ENCODE measurements at places on chromosomes 6 and 20.

- no peak for DNase-seq
These were observed 10.7 kb downstream of the ZFAND3 start for GRCh38 chr6:37830225-37830624.

GRCh38 chr6:105401247-105402089 is 1.4 kb downstream of the PREP start:
- peak; percentile 35 for DNase-seq

- DNase-seq, result no peak
These were observed 12.7 kb upstream of the HLA-DRB1 start for GRCh38 chr6:32602383-32602782.

DNA sequence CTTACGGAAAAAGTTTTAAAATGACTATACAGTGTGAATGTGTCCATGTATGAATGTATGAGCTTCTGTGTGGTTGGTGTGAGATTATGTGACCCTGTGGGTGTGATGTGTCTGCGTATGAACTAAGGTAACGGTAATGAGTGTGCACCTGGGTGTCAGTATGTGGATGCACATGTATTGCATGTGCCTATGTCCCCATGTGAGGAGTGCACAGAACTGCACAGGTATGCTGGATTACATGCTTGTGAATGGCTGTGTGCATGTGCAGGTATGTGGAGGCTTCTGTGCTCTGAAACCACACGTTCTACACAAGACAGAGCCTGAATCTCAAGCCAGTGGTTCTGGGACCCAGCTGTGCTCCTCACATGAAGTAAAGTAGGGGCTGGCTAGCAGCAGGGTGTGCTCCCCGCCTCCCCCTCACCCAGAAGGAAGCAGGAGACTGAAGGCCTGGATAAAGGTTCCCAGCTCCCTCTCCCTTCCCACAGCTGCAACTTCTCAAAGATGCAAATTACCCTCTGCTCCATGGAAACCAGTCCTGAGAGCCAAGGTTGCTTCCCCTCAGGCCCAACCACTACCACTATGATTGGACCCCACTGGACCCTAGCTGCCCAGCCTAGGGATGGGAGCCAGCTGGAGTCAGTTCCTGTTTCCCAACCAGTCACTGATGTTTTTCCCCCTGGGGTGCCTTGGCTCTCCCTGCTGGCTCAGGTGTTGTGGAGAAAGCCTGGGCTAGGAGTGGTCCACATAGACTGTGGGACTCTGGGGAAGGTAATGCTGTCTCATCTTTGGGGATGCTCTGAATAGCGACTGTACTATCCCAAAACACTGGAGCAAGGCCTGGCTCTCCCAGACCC is 24.8 kb upstream of the SPDEF start:
- DNase-seq, result no peak

- DNase-seq, result no peak
These were observed 11.3 kb upstream of the ADGB start for GRCh38 chr6:146587459-146587858.

DNA sequence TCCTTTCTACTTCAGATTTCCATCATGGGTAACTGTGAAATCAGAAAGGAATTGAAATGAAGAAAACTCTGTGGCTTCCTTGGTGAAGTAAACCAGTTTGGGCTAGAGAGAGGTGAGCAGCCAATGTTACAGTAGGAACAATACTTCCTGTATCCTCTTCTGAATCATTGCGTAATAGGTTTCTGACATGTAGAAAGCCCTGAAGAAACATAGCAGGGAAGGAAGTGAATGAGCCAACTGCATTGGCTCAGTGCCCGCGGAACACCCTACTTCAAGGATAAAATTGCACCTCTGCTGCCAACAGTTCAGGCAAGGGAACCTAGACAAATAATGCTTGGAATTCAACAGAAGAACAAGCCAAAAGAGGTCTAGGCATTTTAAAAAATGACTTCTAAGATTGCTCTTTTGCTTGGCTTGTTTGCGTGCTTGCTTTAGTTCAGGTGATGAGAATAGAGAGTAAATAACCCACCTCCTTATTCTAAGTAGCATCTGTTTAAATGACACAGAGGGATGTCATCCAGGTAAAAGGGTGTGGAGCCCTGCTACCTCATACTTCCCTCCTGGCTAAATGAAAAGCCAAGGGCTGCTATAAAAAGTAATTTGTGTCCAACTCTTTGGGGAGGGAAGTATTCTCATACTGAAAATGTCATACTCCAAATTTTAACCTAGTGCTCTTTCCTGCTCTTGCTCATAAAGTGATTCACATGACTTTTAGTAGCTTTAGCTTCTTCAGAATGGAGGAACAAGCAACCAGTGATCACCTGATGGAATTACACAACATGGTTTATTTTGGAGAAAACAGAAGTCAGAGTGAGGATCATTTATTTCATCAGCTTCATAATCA is 30.0 kb upstream of the AKIRIN2 start:
- DNase-seq, result peak; percentile 86

DNA sequence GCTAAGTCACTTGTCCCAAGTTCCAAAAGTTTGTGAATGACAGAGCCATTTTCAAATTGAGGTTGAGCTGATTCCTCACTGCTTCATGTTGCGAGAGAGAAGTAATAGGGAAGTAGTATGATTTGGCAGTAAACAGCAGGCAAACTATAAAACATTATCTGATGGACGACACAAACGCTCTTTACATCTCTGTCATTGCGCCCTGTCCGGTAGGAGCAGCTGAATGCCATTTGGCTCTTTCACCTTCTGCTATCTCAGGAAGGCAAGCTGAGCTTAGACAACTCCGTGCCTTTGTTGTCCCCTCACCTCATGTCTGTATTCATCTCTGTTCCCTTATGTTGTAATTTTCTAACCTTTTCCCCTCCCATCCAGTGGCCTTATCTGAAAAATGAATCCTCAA is 440.7 kb upstream of the FLRT3 start:
- no peak for DNase-seq

- no peak for DNase-seq
These were observed 40.3 kb downstream of the UQCC2 start for GRCh38 chr6:33670971-33671743.

- no peak for DNase-seq
These were observed 5.3 kb downstream of the KCNB1 start for GRCh38 chr20:49477200-49477599.

GRCh38 chr6:15434263-15434662 is 188.4 kb downstream of the JARID2 start:
- no peak for DNase-seq

All from GM04504 (cell line).